Stimulated activated CD4-positive, alpha-beta T cell treated with anti-CD3 and anti-CD28 coated beads, Interleukin-2, amount 100 ng/mL, for 24 hours (primary cell): ENCODE measurements at places on chromosomes 13 and 19.

DNA sequence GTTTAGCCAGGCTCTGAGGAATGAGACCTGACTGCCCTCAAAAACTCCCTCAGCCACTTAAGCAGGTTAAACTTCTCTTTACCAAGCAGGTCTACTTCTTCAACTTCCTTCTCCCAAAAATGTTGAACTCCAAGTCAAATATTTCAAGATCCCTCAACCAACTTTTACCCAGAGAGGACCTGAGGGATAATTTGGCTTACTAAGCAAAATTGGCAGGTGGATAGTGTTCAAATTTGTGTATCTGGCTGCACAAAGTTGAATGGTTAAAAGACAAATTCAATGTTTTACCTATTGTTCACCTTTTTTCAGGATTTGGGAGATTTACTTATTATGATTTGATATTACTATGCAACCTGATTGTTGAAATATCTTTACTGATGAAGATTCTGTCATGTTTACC, 293.0 kb upstream of the SOX21 start:
- DNase-seq: no peak

- DNase-seq: peak; percentile 87
These were observed 114.3 kb upstream of the SERP2 start for GRCh38 chr13:44259045-44260027.

- no peak for DNase-seq
These were observed 33.6 kb downstream of the SLC7A1 start for GRCh38 chr13:29561918-29562317.

DNA sequence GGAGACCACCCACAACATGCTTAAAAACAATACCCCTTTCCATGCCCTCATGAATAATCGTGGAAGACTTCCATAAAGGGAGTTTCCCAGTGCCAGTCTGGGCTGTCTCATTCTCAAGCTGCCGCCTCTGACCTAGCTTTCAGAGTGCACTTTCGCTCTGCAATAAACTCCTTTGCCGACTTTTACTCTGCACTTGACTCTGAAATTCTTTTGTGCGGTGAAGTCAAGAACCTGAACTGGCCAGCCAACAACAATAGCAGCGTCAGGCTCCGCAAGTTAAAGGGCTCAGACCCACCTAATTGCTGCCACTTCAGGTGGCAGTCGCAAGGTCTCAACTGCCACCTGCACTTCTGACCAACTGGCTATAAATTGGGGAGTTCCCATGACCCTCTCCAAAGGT, 10.3 kb upstream of the LEUTX start:
- DNase-seq: no peak

DNA sequence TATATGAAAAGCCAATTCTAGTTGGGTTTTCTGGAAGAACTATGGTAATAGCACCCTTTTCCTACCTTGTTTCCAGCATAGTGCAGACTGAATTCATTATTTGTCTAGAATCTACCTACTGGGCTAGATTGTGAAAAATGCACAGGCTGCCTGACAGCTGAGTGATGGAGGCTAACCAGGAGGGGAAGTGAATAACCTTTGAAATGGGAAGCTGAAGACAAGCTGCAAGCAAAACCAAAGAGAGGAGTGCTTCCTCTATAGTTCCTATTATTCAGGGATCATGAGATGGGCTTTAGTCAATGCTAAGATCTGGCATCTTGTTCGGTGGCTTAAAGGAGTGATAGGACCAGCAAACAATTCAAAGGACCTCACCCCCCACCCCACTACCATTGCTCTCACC, 26.9 kb downstream of the MZT1 start:
- DNase-seq: no peak

DNA sequence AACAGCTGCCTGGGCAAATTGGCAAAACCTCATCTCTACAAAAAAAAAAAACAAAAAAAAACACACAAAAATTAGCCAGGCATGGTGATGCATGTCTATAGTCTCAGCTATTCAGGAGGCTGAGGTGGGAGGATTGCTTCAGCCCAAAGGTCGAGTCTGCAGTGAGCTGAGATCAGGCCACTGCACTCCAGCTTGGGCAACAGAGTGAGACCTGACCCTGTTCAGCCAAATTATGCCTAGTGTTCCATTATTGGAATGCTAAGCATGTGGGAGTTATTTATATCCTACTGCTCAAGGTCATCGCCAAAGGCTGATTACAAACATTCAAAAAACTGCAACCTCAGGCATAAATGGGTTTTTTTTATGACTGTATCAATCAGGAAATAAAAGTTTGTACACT, 1251.0 kb upstream of the PCDH9 start:
- no peak for DNase-seq

DNA sequence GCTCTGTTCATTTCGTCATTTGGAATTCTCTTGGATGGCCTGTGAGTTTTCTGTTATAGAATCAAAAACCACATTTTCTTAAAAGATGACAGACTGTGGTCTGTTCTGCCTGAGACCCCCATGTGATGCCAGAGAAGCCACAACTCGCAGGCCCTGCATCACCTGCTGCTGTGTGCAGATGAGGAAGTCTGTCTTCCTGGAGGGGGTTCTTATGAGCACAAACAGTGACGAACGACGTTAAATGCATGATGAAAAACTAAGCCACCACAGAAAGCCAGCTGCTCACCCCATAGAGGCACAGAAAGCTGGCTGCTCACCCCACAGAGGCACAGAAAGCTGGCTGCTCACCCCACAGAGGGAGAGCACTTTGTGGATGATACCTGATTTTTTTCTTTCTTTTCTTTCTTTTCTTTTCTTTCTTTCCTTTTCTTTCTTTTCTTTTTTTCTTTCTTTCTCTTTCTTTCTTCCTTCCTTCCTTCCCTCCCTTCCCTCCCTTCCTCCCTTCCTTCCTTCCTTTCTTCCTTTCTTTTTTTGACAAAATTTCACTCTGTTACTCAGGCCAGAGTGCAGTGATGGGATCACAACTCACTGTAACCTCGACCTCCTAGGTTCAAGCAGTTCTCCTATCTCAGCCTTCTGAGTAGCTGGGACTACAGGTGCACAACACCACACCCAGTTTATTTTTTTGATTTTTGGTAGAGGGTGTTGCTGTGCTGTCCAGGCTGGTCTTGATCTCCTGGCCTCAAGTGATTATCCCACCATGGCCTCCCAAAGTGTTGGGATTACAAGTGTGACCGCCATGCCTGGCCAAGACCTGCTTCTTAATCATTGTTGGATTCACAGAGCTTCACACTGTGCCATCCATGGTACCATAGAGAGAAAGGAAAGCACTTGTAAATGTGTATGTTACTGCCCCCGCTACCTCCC, 1191.4 kb downstream of the UQCRFS1 start:
- DNase-seq: no peak

DNA sequence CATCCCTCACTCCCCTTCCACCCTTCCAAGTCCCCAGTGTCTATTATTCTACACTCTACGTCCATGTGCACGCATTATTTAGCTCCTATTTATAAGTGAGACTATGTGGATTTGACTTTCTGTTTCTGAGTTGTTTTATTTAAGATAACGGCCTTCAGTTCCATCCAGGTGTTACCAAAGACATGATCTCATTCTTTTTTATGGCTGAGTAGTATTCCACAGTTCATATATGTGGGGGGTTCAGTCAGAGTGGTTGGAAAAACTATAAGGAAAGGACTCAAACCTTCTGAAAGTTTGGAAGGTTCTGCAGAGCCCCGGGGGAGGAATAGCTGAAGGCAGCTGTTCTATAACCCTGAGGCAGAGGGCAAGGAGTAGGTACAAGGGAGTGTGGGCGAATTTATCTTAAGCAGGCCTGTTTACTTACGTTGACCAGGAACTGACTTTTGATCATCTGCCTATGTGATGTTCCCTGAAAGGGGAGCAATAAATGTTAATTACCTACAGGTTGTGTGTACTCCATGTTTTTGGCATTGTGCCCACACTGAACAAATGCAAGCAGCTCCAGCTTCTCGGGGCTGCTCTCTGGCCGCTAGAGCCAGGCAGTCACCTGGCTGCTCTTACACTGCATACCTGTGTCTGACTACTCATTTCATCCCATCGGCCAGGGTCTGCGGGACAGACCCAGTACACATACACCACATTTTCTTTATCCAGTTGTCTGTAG, 13.5 kb upstream of the ADGRE1 start:
- no peak for DNase-seq

DNA sequence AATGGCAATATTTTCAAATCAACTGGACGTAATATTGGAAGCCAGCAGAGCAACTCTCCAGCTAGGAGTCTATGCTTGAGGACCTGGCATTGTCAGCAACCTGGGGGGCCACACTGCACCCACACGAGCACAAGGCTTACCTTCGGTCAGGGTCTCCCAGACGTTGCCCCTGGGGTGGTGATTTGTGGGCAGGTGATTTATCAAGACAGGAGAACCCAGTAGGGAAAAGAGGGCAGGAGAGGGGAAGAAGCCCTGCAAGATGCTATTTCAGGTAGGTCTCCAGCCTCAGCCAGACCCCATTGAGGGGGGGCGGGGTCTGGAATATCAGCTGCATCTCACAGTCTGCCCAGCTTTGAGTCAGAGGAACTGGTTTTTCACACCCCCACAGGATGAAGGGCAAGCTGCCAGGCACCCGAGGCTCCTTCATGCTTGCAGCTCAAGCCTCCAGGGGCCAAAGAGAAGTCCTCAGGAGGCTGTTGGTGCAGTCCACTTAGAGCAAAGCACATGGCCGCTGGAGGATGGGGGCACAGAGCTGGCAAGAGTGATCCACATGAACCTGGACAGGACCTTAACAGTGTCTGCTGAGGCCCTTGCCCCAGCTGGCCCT, 80.9 kb upstream of the UQCRFS1 start:
- DNase-seq: no peak

GRCh38 chr19:21603431-21604231, 98.2 kb downstream of the ZNF429 start:
- no peak for DNase-seq

DNA sequence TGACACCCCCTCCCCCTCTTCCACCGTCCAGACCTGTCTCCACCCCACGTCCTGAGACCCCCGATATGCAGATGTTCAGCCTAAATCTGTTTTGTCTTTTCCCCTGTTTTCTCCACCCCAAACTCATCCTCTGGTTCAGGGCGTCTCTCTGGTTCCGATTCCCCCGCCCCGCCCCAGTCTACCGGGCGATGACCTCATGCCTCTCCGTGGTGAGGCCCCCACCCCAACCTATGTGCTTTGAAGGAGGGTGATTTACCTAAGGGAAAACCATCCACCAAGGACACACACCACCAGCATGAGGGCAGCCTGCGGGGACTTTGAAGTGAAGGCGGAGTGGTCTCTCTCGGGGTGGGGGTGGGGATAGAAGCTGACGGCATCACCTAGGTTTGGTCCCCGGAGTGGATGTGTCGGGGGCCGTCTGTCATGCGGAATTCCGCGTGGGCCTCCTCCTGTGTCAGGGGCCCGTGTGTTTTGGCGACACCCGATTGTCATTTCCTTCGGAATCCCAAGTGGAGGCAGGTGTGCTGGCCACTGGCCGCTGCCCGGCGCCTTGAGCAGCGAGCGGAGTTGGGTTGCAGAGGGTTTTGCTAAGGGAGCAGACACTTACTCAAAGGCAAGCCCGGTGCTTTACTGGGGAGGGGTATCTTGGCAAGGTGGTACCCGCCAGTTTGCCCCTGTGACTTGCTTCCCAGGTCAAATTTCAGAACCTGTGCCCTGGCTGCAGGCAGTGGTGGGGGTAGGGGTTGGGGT, 1.4 kb downstream of the FZR1 start:
- peak; percentile 48 for DNase-seq

- no peak for DNase-seq
These were observed 20.9 kb downstream of the GRTP1 start for GRCh38 chr13:113342820-113343691.

- no peak for DNase-seq
These were observed 10.8 kb downstream of the F2RL3 start for GRCh38 chr19:16899566-16900075.

DNA sequence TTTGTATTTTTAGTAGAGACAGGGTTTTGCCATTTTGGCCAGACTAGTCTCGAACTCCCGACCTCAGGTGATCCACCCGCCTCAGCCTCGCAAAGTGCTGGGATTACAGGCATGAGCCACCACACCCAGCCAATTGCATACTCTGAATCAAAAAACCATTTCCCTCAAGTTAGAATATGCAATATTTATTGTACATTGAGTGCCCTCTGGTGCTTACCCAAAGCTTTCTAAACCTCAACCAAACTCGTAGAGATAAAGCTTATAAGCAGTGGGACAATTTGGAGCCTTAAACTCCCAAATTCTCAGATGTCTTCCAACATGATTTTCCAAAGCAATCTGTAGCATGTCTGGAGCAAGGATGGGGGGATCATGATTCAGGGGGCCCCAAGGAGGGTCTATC, 22.4 kb downstream of the RFXAP start:
- DNase-seq: no peak

GRCh38 chr13:61192826-61193225, 222.8 kb downstream of the PCDH20 start:
- no peak for DNase-seq

DNA sequence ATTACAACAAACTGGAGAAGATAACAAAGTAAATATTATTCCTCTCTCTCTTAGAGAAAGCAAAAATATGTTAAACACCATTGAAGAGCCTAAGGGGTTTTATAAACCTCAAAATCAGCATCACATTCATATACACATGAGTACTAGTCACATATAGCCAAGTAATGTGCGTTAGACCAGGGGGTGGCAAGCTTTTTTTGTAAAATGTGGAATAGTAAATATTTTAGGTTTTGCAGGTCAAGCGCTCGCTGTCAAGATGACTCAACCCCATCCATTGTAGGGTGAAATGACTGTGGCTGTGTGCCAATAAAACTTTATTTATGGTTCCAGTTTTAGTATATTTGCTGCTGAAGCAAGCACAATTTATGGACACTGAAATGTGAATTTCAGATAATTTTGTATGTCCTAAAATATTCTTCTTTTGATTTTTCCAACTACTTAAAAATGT, 21.7 kb downstream of the RFX2 start:
- DNase-seq: no peak

DNA sequence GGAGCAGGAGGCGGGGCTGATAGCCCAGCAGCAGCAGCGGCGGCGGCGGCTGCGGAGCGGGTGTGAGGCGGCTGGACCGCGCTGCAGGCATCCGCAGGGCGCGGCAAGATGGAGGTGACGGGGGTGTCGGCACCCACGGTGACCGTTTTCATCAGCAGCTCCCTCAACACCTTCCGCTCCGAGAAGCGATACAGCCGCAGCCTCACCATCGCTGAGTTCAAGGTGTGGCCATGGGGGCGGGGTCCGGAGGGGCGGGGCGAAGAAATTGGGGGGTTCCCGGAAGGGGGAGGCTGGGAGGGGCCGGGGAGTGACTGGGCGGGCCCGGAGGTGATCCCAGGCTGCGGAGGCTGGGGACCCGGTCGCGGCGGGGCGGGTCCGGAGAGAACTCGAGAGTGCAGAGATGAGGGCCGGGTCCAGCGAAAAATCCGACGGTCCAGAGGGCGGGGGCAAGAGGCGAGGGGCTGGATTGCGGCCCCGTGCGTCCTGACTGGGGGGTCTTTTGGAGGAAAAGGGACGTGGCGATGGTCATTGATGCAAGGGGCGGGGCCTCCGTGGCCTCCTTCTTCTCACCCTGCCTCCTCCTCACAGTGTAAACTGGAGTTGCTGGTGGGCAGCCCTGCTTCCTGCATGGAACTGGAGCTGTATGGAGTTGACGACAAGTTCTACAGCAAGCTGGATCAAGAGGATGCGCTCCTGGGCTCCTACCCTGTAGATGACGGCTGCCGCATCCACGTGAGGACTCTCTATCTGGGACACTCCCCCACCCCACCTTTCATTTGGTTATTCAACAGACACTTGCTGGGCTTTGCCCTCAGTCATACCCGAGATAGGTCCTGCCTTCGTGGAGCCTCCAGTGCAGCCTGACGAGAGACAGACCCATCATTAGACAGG, at the start of gene TBCB:
Gene TBCB, plus strand, starts transcription at position 16 of the 891 bp plus-strand sequence. Its CDS starts 93 bp downstream, at position 109.
- peak; percentile 93 for DNase-seq

GRCh38 chr13:113537909-113538688, 46.5 kb upstream of the TFDP1 start:
- no peak for DNase-seq
